Karpas-422 (cell line): ENCODE measurements at places on chromosomes 16 and 17. TPM values are rescaled to one million over a fixed set of nuclear protein-coding genes. Genes with fewer than 3 reads are reported as not detected.
A peak's percentile ranks its signal among the peaks of the same experiment; 100 is the strongest.

DNA sequence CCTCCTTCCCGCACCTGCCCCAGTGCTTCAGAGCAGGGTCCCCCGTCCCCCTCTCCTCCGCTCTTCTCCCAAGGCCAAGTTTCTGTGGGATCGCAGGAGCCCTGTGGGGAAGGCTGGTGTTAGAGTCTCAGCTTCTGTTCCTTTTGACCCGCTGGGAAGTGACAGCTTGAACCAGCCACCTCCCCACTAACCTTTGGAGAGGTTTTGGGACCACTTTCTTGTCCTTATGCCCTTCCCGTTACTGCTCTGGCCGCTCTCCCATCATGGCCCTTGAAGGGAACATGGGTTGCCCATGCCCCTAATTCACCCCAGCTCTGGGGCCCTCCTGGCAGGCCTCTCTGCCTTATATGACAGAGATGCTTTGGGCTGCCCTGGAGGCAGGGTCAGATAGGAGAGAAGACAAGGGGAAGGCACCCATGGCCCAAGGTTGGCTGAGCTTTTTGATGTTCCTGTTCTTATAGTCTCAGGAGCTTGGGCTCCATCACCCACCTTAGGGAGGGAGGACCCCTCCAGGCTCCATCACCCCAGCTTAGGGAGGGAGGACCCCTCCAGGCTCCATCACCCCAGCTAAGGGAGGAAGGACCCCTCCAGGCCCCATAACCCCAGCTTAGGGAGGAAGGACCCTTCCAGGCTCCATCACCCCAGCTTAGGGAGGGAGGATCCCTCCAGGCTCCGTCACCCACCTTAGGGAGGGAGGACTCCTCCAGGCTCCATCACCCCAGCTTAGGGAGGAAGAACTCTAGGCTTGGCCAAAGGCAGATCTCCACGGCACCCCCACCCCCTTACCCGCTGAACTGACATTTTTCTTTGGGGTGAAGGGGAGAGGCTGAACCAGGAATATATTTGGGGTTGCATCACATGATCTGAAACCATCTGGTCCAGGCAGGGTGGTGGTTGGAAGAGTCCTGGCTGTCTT is 45.0 kb downstream of the NT5M start:
- no peaks in the 10 kb centered on the region for H3K36me3 ChIP-seq
- DNase-seq = no peak
- no peaks in the 10 kb centered on the region for H3K27me3 ChIP-seq
- no peak overlapping the region for H3K27ac ChIP-seq
- no peak overlapping the region for H3K4me3 ChIP-seq

Gene HOXB7
- 9.7 and 12.1 TPM in 2 replicates for total RNA-seq

DNA sequence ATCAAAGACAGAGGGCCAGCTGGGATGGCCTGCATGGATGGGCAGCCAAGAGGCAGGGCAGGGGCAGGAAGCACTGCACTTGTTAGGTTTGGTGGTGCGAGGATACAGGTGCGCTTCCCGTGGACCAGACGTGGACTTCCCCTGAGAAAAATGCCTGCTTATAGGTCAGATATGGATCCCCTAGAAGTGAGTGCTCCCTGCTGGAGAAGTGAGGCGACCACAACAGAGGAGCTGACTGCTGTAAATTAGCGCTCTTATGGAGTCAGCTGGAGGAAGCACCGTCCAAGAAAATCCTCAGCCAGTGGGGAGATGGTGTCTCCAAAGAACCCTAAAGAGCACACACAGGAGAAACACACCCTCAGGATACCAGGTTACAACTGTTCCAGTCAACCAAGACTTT is 27.7 kb upstream of the CCDC182 start:
- H3K27ac ChIP-seq = no peak overlapping the region
- H3K4me3 ChIP-seq = no peak overlapping the region
- DNase-seq = no peak
- no peaks in the 10 kb centered on the region for H3K4me1 ChIP-seq

DNA sequence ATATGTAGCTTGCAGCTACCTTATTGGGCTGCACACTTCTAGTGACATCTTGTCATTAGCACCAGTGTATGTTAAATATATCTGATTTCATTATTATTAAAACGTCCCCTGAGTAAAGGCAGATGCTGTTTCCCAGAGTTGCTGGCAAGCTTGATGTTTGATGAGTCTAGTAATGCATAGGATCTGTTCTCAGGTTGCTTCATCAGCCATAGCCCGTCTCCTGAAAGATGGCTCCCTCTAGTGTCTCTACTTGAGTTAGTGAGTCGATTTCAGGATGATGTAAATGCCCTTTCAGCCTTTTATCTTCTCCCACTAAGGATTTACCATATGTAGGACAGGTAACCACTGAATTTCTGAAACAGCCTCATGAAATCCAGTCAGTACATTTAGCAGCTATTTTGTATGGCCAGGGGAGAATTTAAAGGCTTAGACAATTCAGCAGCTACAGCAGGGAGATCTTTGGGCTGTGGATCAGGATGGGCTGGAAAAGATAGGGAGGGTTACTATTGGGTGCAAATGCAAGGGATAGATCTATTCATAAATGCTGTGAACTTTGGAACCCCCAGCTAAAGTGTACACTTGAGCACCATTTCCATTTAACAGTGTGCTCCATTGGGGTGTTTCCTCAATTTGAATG is 376.3 kb downstream of the CNTNAP4 start:
- peak; percentile 85 for DNase-seq
- H3K36me3 ChIP-seq = no peaks in the 10 kb centered on the region
- H3K4me1 ChIP-seq = no peaks in the 10 kb centered on the region
- H3K4me3 ChIP-seq = no peak overlapping the region

Gene AANAT
- not detected in 2 replicates for total RNA-seq

Gene BAIAP3
- total RNA-seq = 0.18 TPM in 1 of 2 replicates, not detected in the other

GRCh38 chr17:62791235-62791734 is 16.8 kb downstream of the MARCHF10 start:
- no peaks in the 10 kb centered on the region for H3K27me3 ChIP-seq
- no peaks in the 10 kb centered on the region for H3K36me3 ChIP-seq
- H3K4me1 ChIP-seq = peaks cover 9% of the 10 kb centered on the region
- no peak overlapping the region for H3K4me3 ChIP-seq
- no peak overlapping the region for H3K27ac ChIP-seq

Gene CCDC78
- 29.4 and 110 TPM in 2 replicates for total RNA-seq

DNA sequence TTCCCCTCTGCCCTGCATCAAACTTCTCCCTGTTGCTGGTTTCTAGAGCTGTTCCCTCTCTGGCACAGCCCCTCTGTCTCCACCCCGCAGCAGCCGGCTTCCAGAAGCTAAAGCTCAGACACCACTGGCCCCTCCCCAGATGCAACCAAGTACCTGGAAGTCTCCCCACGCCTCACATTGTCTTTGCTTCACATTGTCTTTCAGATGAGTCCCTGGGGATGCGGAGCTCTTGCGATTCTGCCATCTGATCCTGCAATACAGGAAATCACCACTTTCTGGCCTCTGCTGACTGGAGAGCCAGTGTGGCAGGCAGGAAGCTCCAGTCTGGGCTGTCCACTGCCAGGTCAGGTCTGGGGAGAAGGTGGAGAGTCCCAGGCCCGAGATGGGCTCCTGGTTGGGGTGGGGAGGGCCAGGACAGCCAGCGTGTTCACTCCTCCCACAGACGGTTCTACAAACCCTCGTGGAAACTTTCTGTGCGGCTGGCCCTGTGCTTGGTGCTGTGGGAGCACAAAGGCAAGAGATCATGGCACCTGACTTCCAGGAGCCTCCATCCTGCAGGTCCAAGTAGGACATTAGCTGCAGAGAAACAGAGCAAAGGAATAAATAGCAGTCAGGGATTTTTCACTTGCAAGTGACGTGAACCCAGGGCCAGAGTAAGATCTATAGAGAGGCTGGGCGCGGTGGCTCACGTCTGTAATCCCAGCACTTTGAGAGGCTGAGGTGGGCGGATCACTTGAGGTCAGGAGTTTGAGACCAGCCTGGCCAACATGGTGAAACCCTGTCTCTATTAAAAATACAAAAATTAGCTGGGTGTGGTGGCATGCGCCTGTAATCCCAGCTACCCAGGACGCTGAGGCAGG is 47.9 kb upstream of the MAP3K14 start:
- no peaks in the 10 kb centered on the region for H3K27me3 ChIP-seq
- no peak for DNase-seq
- peaks cover 4% of the 10 kb centered on the region for H3K4me1 ChIP-seq
- no peak overlapping the region for H3K4me3 ChIP-seq

GRCh38 chr16:14309001-14309886 is 238.1 kb downstream of the MRTFB start:
- H3K4me3 ChIP-seq = peak overlapping the region; percentile 96
- H3K27me3 ChIP-seq = no peaks in the 10 kb centered on the region
- peak; percentile 92 for DNase-seq
- H3K36me3 ChIP-seq = no peaks in the 10 kb centered on the region
- peak overlapping the region; percentile 93 for H3K27ac ChIP-seq

DNA sequence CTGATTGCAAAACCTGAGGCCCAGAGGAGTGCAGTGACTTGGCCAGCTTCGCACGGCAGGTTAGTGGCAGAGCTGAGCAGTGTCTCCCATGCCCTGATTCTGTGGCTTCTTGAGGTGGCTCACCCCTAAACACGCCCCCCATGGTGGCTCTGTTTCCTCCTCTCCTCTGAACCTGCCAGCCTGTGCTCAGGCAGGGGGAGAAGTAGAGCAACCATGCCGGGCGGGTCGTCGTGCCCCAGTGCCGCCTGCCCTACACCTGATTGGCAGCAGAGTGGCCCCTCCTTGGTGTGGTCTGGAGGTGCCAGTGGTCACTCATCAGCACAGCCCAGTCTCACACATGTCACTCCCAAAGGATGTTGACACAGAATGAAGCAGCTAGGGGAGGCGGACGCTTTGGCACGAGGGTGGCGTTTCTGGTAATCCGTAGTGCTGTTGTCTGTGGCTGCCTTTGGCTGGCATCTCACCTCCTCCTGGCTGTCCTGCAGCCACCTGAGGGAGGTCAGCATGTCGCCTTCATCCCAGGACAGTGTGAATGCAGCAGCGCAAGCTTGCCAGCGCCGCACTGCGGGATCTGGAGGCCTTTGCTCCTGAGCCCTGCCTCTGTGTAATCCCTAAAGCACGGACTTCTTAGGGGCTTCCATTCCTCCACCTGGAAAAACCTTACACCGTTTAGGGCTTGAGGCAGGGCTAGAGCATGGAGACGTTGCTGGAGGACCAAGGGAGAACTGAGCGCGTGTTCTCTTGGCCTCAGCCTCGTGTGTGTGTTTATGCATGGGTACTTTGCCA is 294.7 kb downstream of the SEC14L1 start:
- no peak overlapping the region for H3K4me3 ChIP-seq
- H3K27me3 ChIP-seq = no peaks in the 10 kb centered on the region
- H3K4me1 ChIP-seq = peaks cover 41% of the 10 kb centered on the region
- no peak for DNase-seq

- no peaks in the 10 kb centered on the region for H3K36me3 ChIP-seq
- H3K4me3 ChIP-seq = no peak overlapping the region
- no peaks in the 10 kb centered on the region for H3K27me3 ChIP-seq
- H3K27ac ChIP-seq = no peak overlapping the region
- no peaks in the 10 kb centered on the region for H3K4me1 ChIP-seq
These were observed 281.7 kb upstream of the ERCC4 start for GRCh38 chr16:13638218-13638617.

GRCh38 chr16:88923450-88923849 is 53.6 kb downstream of the CBFA2T3 start:
- H3K27ac ChIP-seq = no peak overlapping the region
- H3K36me3 ChIP-seq = no peaks in the 10 kb centered on the region
- H3K4me1 ChIP-seq = peaks cover 3% of the 10 kb centered on the region; the same call in 1 of the 2 replicates
- no peak overlapping the region for H3K4me3 ChIP-seq
- H3K27me3 ChIP-seq = no peaks in the 10 kb centered on the region

Gene CLDN9
- not detected in 2 replicates for total RNA-seq

GRCh38 chr16:47976636-47977210 is 179.1 kb downstream of the ABCC12 start:
- DNase-seq = peak; percentile 98
- peak overlapping the region; percentile 100 for H3K27ac ChIP-seq
- peaks cover 65% of the 10 kb centered on the region for H3K4me1 ChIP-seq
- no peaks in the 10 kb centered on the region for H3K27me3 ChIP-seq

- H3K36me3 ChIP-seq = no peaks in the 10 kb centered on the region
- no peaks in the 10 kb centered on the region for H3K27me3 ChIP-seq
- no peak for DNase-seq
- H3K4me1 ChIP-seq = no peaks in the 10 kb centered on the region
- H3K27ac ChIP-seq = no peak overlapping the region
These were observed 2.2 kb downstream of the HOXB13 start for GRCh38 chr17:48726114-48726915.

- H3K36me3 ChIP-seq = no peaks in the 10 kb centered on the region
- no peaks in the 10 kb centered on the region for H3K4me1 ChIP-seq
- no peaks in the 10 kb centered on the region for H3K27me3 ChIP-seq
- no peak overlapping the region for H3K4me3 ChIP-seq
- DNase-seq = no peak
These were observed 6.1 kb upstream of the SLFN5 start for GRCh38 chr17:35236821-35237220.
